Esophagus mucosa (tissue), 1 donor: ENCODE measurements at places on chromosomes 7 and 10. TPM values are rescaled to one million over a fixed set of nuclear protein-coding genes. Genes with fewer than 3 reads are reported as not detected.

The AFAP1L2 gene
- 22.8 TPM for total RNA-seq

The CPN1 gene
- not detected for total RNA-seq

The TMEM176B gene
- 4.2 TPM for total RNA-seq

The ZNF425 gene
- total RNA-seq: 1.9 TPM

The AGR2 gene
- 7.5 TPM for total RNA-seq

The PRSS37 gene
- total RNA-seq: not detected

The STEAP4 gene
- total RNA-seq: 23.6 TPM

The THSD7A gene
- total RNA-seq: 1.00 TPM

The SPDYE5 gene
- total RNA-seq: not detected

The SEMA4G gene
- total RNA-seq: 0.96 TPM

The UCN3 gene
- total RNA-seq: not detected

The NXPH1 gene
- total RNA-seq: not detected

The DGKI gene
- total RNA-seq: 0.20 TPM

The TRPV5 gene
- not detected for total RNA-seq

The TMEM270 gene
- not detected for total RNA-seq

The IL2RA gene
- total RNA-seq: 1.4 TPM

The GPR26 gene
- not detected for total RNA-seq

The ANKRD7 gene
- not detected for total RNA-seq

The ASAH2B gene
- 2.7 TPM for total RNA-seq

The CUBN gene
- 0.12 TPM for total RNA-seq

The EPHA1 gene
- total RNA-seq: 79.0 TPM

The FEZF1 gene
- not detected for total RNA-seq

The CCDC3 gene
- 4.3 TPM for total RNA-seq

The PON1 gene
- not detected for total RNA-seq

The ADIRF gene
- 46.1 TPM for total RNA-seq

The EVX1 gene
- total RNA-seq: not detected

The SUGCT gene
- 8.2 TPM for total RNA-seq

The DBF4 gene
- 13.4 TPM for total RNA-seq

The HYAL4 gene
- not detected for total RNA-seq

The AKR1B15 gene
- 35.1 TPM for total RNA-seq

The HOXA5 gene
- total RNA-seq: 5.6 TPM

The EGR2 gene
- total RNA-seq: 0.96 TPM

The CCL24 gene
- 0.56 TPM for total RNA-seq

The ANXA8 gene
- 203 TPM for total RNA-seq

The NCF1 gene
- total RNA-seq: 2.7 TPM

The TNKS2 gene
- total RNA-seq: 28.4 TPM

The INTS15 gene
- 13.7 TPM for total RNA-seq

The LBX1 gene
- total RNA-seq: not detected

The SFTPA1 gene
- total RNA-seq: 0.32 TPM

The MYO3A gene
- 0.20 TPM for total RNA-seq

The MKX gene
- 1.4 TPM for total RNA-seq

The GNAT3 gene
- not detected for total RNA-seq

The GPR15LG gene
- 404 TPM for total RNA-seq

The TFAM gene
- total RNA-seq: 19.9 TPM

The CTAGE15 gene
- 1.4 TPM for total RNA-seq

The OR2AE1 gene
- total RNA-seq: 0.28 TPM

The WDR86 gene
- total RNA-seq: 0.48 TPM

The WIPF3 gene
- 1.2 TPM for total RNA-seq
